ENCODE measurements at places on chromosomes 3 and 15.

DNA sequence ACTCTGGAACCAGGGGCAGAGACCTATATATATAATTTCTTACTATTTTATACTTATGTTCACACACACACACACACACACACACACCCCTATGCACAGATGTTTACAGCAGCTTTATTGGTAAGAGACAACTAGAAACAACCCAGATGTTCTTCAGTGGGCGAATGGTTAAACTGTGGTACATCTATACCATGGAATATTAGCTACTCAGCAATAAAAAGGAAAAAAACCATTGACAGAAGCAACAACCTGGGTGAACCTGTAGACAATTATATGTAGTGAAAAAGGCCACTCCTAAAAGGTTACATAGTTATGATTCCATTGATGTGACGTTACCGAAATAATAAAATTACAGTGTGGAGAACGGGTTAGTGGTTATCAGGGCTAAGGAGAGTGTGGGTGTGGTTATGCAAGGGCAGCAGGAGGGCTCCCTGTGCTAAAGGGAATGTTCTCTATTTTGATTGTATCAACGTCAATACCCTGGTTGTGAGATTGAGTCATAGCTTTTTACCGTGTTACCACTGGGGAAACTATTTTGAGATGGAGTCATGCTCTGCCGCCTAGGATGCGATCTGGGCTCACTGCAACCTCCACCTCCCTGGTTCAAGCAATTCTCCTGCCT lies 85.5 kb downstream of the FLNB start:
- no peak for DNase-seq

DNA sequence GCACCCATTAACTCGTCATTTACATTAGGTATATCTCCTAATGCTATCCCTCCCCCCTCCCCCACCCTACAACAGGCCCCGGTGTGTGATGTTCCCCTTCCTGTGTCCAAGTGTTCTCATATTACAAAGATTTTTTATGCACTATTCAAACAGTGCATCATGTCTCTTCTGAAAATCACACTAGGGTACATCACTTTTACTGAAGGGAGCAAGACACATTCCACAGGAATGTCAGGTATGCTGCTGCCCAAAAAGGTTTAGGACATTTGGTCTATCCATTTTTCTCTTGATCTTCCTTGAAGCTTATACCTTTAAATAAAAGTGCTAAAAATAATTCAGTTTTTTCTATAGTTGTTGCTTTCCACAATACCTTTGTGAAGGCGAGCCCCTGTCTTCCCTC lies 9.2 kb upstream of the EPHA3 start:
- no peak for DNase-seq

- no peak for DNase-seq
These were observed 49.8 kb upstream of the SYN2 start for GRCh38 chr3:11954312-11954934.

DNA sequence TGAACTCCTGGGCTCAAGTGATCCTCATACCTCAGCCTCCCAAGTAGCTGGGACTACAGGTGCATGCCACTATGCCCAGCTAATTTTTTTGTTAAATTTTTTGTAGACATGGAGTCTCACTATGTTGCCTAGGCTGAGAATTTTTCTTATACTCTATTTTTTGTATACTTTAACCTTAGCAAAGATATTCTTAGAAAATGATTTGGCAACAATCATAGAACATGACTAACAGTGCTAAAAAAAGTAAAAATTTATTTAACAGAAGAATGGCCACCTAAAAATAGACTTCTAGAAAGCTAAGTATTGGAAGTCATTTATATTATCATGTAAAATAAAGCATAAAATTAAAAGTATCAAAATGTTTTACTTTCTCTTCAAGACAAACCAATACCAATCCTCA lies 322.3 kb downstream of the PLCL2 start:
- DNase-seq, result no peak

GRCh38 chr3:124469555-124469954 lies 260.7 kb upstream of the UMPS start:
- DNase-seq, result no peak

DNA sequence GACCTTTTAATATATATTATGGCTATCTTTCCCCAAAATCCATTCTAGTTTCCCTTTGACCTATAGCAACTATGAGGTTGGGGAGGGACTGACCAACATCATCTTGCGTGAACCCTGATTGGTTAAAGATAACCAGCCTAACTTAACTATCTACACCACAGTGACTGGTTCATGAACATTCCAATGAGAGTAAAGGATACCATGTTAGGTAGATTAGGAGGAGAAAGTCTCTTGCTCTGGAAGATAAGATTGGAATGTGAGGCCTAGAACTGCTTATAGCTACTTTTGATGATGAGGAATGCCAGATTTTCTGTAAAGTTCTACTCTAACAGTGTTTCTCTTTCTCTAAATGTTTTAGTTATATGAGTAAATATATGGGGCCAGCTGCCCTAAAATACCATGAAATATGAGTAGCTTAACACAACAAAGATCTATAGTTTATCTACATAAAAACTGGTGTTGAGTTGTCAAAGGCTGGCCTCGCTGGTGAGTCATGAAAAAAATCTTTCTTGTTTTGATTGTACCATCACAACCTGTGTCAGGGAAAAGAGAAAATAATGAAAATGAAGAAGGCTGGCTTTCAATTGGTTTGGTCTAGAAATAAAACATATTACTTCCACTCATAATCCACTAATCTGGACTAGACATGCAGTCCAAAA lies 481.4 kb downstream of the NSUN3 start:
- DNase-seq, result no peak

GRCh38 chr15:49751751-49752150 lies 130.9 kb downstream of the DTWD1 start:
- no peak for DNase-seq

GRCh38 chr3:188037195-188037718 lies 116.7 kb upstream of the LPP start:
- DNase-seq, result no peak

DNA sequence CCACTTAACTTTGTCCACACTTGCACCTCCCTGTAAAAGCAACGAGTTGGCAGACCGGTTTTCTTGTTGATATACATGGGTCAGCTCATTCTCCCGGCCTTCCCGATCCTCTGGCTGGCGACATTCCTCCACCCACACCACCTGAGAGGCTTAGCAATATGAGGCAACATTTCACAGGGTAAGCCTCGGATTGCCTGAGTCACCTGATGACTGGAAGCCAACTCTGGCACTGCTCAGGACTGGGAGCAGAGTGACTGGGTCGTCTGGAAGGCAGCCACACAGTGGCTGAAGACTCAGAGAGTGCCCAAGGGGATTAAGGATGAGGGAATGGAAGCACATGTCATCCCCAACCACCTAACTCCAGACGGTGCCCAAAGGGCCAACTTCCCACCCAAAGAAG lies 9.8 kb downstream of the HOMER2 start:
- no peak for DNase-seq

DNA sequence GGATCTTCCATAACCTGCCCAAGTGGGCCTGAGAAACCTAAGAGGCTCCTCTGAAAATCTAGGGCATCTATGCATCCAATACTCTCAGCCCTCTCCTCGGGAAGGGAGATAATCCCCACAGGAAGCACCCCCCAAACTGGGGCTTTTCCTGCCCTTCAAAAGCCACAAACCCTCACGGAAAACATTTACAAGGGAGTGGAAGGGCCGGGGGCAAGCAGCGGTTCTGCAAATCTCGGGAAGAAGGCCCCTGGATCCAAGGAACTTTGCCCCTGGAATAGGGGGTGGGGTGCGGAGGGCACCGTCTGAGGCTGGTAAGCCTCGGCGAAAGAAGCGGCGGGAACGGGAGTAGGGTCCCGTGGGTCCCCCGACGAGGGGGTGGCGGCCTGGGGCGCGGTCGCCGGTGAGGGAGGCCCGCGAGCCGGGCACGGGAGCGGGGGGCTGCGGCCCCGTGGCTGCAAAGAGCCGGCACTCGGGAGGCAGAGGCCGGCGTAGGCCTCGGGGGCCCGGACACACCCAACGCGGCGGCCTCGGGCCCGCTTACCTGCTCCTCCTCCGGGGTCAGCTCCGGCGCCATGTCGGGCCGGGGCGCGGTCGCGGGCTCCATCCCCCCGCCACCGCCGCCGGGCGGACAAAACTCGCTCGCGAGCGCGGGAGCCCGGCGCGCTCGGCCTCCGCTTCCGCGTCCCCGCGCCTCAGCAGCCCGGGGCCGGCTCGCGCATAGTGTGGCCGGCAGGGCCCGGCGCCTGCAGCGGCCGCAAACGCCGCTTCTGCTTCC lies 755 bp downstream of the PTPN9 start:
- DNase-seq, result no peak

DNA sequence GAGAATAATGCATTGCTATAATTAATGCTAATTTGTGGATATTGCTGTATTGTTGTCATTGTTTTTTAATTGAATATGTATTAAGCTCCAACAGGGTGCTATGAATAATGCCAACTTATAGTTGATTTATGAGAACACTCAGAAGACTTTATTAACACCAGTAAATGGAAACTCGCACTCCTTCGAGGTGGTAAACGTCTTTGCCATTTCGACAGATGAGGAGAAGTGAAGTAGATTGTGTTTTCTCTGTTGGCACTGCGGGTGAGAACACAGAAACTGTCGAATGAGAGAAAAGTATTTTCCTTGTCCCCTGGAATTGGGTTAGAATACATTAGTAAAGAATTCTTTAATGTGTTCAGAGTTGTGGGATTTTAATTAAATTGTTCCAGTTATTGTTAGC lies 354.5 kb downstream of the LPP start:
- no peak for DNase-seq

- DNase-seq, result no peak
These were observed 33.9 kb downstream of the FSTL1 start for GRCh38 chr3:120416868-120417267.

- no peak for DNase-seq
These were observed 35.7 kb upstream of the ABHD17C start for GRCh38 chr15:80659375-80659774.

GRCh38 chr3:185823078-185824044 lies 1.5 kb downstream of the IGF2BP2 start:
- no peak for DNase-seq

GRCh38 chr15:96807361-96807760 lies 476.9 kb downstream of the NR2F2 start:
- DNase-seq, result no peak

- DNase-seq, result no peak
These were observed 55.9 kb upstream of the OSBPL11 start for GRCh38 chr3:125651244-125651643.

- DNase-seq, result no peak
These were observed 824.5 kb downstream of the CADM2 start for GRCh38 chr3:85783291-85783690.

DNA sequence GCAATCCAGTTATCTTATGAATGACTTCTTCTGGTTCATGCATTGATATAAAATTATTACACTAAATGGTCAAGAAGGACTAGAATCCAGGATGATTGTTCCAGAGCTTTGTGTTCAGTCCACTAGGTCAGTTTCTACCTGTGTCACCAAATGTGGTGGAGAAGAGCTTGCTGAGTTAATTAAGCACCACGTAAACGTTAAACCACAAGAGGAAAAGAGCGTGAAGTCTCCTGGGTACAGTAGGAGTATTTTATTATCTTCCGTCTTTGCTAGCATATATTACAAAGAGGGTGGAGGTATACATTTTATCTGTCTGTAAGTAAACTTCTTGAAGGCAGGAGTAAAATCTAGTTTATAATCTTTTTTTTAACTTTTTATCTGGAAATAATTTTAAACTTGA lies 23.5 kb downstream of the CHP1 start:
- no peak for DNase-seq

GRCh38 chr15:57411945-57412768 lies 35.9 kb downstream of the CGNL1 start:
- DNase-seq, result no peak

DNA sequence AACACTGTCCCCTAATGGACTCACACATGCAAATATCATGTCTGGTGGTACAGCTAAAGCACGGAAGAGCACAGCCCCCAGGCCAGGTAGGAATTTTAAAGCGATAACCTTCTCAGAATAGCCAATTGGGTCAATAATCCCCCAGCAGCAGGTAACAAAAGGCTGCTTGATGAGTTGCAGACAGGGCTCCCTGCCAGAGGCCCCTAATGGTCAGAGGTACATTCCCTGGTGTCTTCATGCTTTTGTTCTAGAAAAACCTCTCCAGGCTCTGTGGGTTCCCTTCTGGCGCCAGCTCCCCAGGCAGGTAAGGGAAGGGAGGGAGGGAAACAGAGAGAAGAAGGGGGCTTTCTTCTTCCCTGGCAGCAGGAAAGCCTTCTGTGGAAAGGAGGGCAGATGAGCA lies 43.4 kb upstream of the PRTG start:
- no peak for DNase-seq

GRCh38 chr3:54358969-54359694 lies 236.8 kb downstream of the CACNA2D3 start:
- DNase-seq, result no peak

GRCh38 chr3:143686638-143687197 lies 161.6 kb downstream of the SLC9A9 start:
- no peak for DNase-seq

GRCh38 chr3:49476563-49476962 lies 6.5 kb downstream of the DAG1 start:
- no peak for DNase-seq

GRCh38 chr15:92661069-92661468 lies 5.5 kb upstream of the FAM174B start:
- no peak for DNase-seq

- DNase-seq, result no peak
These were observed 21.0 kb downstream of the ZNF80 start for GRCh38 chr3:114216186-114216970.

- DNase-seq, result no peak
These were observed 357.9 kb downstream of the KCNH8 start for GRCh38 chr3:19506171-19506570.

DNA sequence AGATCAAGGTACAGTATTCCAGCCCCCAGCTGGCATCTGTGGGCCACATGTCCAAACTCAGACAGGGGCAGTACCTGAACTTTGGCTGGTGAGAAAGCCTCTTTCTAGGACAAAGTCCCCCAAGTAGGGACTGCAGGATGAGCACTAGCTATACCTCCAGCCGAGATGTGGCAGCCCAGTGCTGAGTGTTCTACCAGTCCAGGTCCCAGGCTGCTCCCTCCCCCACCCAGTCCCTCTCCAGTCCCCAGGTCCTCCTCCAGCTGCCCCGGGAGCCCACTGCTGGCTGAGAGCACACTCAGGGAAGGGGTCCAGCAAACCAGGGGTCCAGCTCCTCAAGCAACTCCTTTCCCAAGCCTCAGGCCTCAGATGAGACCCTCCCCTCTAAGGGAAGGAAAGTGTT lies 1.5 kb downstream of the SLC26A6 start:
- no peak for DNase-seq

DNA sequence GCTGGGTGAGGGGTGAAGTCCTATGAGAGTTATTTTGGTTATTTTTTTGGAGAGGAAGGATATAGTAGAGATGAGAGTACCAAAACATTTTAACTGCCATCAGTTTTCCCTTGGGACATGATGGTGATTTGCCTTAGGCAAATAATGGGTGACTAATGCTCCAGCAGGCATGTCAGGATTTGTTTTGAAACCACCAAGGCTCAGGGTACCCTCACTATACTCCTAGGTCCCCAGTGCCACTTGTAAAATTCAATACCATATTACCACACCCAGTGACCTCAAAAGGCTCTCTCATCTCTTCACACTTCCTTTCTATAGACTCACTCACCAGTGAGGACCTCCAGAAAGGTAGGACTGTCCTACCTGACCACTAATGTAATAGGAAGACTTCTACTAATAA lies 83.6 kb downstream of the WDR72 start:
- DNase-seq, result no peak

- DNase-seq, result no peak
These were observed 19.0 kb downstream of the SYNM start for GRCh38 chr15:99123713-99124451.

All from activated naive CD4-positive, alpha-beta T cell (primary cell).